Stimulated activated memory B cell treated with anti-CD40 and anti-IgM and Interleukin-4, amounts not matched to agents 10 μg/mL and 1 μg/mL and 100 μg/mL, for 72 hours (primary cell): ENCODE measurements at places on chromosomes 6 and 20.

GRCh38 chr20:906703-907270 lies 9.3 kb downstream of the ANGPT4 start:
- peaks cover 10% of the 10 kb centered on the region for H3K27me3 ChIP-seq
- H3K4me1 ChIP-seq = peaks cover 23% of the 10 kb centered on the region
- H3K36me3 ChIP-seq = no peaks in the 10 kb centered on the region
- ATAC-seq = no peak

GRCh38 chr6:37011656-37012378 lies 6.4 kb downstream of the FGD2 start:
- no peaks in the 10 kb centered on the region for H3K27me3 ChIP-seq
- H3K4me3 ChIP-seq = no peak overlapping the region
- ATAC-seq = no peak
- peaks cover 39% of the 10 kb centered on the region for H3K36me3 ChIP-seq
- H3K27ac ChIP-seq = peak overlapping the region; percentile 94

DNA sequence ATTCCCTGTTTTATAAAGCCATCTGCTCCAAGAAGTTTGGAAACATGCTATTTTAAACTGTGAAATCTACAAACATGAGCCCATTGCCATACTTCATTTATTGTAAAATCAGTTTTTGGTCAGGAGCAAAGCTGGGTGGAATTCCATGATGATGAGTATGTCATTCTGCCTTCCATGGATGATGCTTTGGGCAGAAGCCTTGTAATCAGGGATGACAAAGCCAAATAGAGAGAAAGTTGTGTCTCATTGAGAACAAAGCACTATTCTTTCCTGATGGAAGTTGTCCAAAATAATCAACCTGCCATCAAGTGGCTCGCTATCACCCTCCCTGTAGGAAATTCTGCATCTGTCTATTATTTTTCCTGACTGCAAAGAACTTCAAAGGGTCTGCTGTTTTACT lies 313.0 kb upstream of the DEFB112 start:
- no peak overlapping the region for H3K4me3 ChIP-seq
- no peaks in the 10 kb centered on the region for H3K4me1 ChIP-seq
- no peak for ATAC-seq

- H3K27ac ChIP-seq = peak overlapping the region; percentile 41
- no peak overlapping the region for H3K4me3 ChIP-seq
- ATAC-seq = no peak
- peaks cover 85% of the 10 kb centered on the region for H3K36me3 ChIP-seq
- no peaks in the 10 kb centered on the region for H3K27me3 ChIP-seq
Measured at GRCh38 chr6:35317483-35318195, 20.0 kb downstream of the DEF6 start.

- no peaks in the 10 kb centered on the region for H3K27me3 ChIP-seq
- no peak overlapping the region for H3K27ac ChIP-seq
- no peak for ATAC-seq
- no peak overlapping the region for H3K4me3 ChIP-seq
- H3K36me3 ChIP-seq = peaks cover 81% of the 10 kb centered on the region
Measured at GRCh38 chr20:41167118-41167470, 29.8 kb downstream of the PLCG1 start.

- H3K36me3 ChIP-seq = no peaks in the 10 kb centered on the region
- H3K27ac ChIP-seq = no peak overlapping the region
- no peaks in the 10 kb centered on the region for H3K4me1 ChIP-seq
- no peak overlapping the region for H3K4me3 ChIP-seq
Measured at GRCh38 chr6:729606-730320, 36.8 kb upstream of the EXOC2 start.

DNA sequence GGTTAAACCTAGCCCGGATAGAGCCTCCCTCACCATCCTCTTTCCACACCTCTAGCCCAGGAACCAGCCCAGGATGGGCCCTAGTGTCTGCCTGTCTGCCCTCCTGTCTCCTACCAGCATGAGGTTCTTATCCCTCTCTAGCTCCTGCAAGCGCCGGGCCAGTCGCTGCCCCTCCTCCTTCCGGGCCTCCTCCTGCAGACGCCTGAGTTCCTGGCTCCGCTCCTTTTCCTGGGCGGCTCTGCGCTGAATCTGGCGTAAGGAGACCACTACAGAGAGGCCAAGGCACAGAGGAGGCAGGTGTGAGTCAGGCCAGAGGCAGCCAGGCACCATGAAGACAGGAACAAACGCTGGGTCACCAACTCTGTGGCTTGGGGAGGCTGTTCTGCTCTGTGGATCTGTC lies 4.3 kb upstream of the PSORS1C2 start:
- no peak overlapping the region for H3K4me3 ChIP-seq
- peaks cover 27% of the 10 kb centered on the region for H3K36me3 ChIP-seq
- H3K27me3 ChIP-seq = no peaks in the 10 kb centered on the region
- no peak for ATAC-seq
- peaks cover 4% of the 10 kb centered on the region for H3K4me1 ChIP-seq

DNA sequence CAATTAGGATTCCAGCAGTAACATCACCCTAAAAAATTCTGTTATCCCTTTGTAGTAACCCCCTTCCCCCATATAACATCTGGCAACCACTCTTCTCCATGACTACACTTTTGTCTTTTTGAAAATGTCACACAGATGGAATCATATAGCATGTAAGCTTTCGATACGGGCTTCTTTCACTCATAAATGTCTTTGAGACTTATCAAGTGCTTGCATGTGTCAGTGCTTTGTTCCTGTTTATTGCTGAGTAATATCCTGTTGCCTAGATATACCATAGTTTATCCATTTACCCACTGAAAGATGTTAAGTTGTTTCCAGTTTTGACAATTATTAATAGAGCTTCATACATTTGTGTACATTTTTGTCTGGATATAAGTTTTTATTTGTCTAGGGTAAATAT lies 10.4 kb upstream of the SNPH start:
- H3K4me3 ChIP-seq = no peak overlapping the region
- no peaks in the 10 kb centered on the region for H3K36me3 ChIP-seq
- no peak overlapping the region for H3K27ac ChIP-seq
- no peak for ATAC-seq
- H3K4me1 ChIP-seq = no peaks in the 10 kb centered on the region
- peaks cover 9% of the 10 kb centered on the region for H3K27me3 ChIP-seq

GRCh38 chr6:46505693-46506512 lies 14.7 kb upstream of the RCAN2 start:
- H3K4me3 ChIP-seq = no peak overlapping the region
- no peak for ATAC-seq
- H3K27me3 ChIP-seq = no peaks in the 10 kb centered on the region
- peaks cover 8% of the 10 kb centered on the region for H3K4me1 ChIP-seq
- H3K27ac ChIP-seq = no peak overlapping the region
- no peaks in the 10 kb centered on the region for H3K36me3 ChIP-seq

DNA sequence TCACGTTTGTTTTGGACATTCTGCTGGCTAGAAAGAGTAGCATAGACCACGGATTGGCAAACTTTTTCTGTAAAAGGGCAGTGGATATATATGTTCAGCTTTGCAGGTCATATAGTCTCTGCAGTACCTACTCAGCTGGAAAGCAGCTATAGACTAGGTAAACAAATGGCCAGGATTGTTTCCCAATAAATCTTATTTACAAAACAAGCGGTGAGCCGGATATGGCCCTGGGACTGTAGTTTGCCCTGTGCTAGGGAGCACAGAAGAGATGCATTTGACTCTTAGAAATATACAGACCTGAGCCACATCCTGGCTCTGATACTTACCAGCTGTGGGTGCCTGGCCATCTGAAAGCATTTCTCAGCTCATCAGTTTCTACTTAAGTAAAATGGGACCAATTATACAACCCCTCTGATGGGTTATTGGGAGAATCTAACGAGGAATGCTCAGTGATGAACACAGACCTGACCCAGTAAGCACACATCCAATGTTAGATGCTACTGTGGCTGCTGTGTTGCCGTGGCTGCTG lies 120.7 kb downstream of the TSHZ2 start:
- no peak for ATAC-seq
- H3K27me3 ChIP-seq = no peaks in the 10 kb centered on the region
- H3K27ac ChIP-seq = no peak overlapping the region
- H3K36me3 ChIP-seq = no peaks in the 10 kb centered on the region
- no peak overlapping the region for H3K4me3 ChIP-seq
- H3K4me1 ChIP-seq = no peaks in the 10 kb centered on the region

GRCh38 chr6:109314313-109314712 lies 68.0 kb downstream of the CD164 start:
- ATAC-seq = no peak
- no peaks in the 10 kb centered on the region for H3K4me1 ChIP-seq
- no peak overlapping the region for H3K27ac ChIP-seq
- H3K4me3 ChIP-seq = no peak overlapping the region

DNA sequence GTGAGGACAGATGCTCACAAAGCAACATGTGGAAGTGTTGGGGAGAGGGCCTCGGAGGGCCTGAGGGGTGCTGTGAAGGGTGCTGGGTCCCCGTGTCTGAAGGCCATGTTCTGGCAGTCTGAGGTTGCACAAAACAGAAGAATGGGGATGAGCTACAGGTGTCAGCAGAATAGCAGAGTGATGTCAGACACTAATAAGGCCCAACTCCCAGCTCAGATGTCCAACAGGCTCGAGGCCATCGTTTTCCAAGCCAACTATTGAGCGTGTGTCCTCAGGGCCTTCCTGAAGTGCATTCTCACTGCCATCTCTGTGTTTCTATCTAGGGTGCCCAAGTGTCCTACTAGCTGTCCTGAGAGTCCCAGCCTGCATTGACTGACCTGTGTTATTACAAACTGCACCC lies 7.9 kb downstream of the BFSP1 start:
- no peak overlapping the region for H3K4me3 ChIP-seq
- ATAC-seq = peak; percentile 37
- H3K36me3 ChIP-seq = no peaks in the 10 kb centered on the region

DNA sequence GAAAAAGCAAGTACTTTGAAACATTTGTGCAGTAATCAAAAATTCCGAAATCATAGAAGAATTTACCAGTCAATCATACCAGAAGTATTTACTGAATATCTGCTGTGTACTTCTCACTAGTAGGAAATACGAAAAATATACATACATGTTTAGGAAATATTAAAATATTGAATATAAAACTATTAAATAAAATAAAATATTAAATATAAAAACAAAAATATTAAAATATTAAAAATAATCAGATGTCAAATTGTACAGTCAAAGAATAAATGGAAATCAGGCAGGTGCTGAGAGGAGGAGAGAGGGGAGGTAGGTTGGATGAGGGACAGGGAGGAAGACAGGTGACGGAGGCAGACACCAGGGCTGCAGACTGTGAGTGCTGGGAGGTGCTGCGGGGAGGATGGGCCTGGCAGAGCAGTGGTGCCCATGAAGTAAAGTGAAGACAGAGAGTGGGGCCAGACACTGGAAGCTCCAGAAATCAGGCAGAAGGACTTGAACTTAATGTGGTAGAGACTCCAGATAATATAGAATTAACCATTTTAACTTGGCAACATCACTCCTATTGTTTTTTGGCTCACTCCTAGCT lies 55.9 kb downstream of the PRKN start:
- no peak overlapping the region for H3K27ac ChIP-seq
- H3K4me3 ChIP-seq = no peak overlapping the region
- no peak for ATAC-seq
- H3K4me1 ChIP-seq = no peaks in the 10 kb centered on the region

DNA sequence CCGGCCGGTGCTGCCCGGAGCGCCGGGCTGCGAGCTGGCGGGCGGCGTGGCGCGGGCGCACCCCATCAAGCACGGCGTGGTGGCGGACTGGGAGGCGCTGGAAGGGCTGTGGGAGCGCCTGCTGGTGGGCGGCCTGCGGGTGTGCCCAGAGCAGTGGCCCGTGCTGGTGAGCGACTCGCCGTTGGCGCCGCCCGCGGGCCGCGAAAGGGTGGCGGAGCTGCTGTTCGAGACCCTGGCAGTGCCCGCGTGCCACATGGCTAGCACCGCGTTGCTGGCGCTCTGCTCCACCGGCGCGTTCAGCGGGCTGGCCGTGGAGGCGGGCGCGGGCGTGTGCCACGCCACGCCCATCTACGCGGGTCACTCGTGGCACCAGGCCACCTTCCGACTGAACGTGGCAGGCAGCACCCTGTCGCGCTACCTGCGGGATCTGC lies 517 bp downstream of the ACTL10 start:
- H3K4me1 ChIP-seq = peaks cover 42% of the 10 kb centered on the region
- H3K4me3 ChIP-seq = peak overlapping the region; percentile 86
- no peaks in the 10 kb centered on the region for H3K36me3 ChIP-seq
- peak overlapping the region; percentile 88 for H3K27ac ChIP-seq
- peak; percentile 51 for ATAC-seq
- no peaks in the 10 kb centered on the region for H3K27me3 ChIP-seq
